ENCODE measurements at places on chromosomes 5 and 9.
A peak's percentile ranks its signal among the peaks of the same experiment; 100 is the strongest.

GRCh38 chr9:96441798-96442445 lies 8.0 kb upstream of the HABP4 start:
- DNase-seq: no peak

DNA sequence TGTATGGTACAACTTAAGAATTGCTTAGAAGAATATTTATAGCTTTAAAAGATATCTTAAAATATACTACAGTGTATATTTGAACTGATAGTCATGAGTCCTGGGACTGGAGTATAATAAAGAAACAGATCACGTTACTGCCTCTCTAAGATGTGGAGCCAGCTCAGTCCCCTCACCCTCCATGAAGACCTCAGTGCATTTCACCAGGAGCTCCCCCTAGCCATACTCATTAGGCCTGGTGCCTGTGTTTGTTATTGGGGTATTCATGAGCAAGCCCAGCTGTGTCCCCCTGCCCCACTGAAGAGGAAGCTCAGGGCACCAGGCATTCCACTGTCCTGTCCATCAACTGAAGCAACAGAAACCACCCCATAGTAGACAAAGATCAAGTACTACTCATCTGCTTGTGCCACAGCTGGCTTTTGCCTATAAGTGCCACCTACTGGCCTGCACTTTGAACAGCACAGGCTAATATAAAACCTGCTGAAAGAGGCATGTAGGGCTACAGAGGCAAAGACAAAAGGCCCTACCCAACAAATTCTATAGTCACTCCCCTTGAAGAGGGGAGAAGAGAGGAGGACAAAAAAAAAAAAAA lies 850.2 kb upstream of the NUDT12 start:
- no peak for DNase-seq

DNA sequence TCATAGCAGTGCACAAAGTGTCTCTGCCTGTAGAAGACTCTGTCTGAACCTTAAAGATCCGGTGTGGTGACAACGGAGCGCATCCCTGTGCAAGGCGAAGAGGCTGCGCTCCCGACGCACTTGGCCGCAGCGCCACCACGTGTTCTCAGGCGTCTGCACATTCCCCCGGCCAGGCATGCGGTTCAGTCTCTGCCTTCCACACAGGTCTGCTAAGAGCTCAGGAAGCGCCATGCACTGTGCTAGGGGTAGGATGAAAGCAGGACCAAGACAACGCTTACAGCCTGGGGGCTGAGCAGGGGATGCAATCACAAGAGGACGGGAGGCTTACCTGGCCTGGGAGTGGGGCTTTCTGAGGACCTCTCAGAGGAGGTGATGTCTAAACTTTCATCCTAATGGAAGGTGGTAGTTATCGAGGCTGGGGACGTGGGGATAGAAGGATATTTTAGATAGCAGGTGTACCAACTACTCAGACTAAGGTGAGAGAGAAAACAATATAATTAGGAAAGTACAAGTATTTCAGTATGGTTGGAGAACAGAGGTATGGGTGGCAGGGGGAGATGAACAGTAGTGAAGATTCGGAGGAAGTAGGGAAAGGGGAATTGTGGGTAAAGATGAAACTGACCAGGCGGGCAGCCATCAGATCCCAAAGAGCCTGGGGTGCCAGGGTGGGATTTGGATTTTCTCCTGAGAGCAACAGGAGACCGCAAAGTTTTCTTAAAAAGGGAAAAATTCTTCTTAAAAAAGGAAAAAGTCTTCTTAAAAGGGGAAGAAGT lies 13.3 kb downstream of the CAPSL start:
- peak; percentile 87 for DNase-seq

GRCh38 chr5:112005623-112005930 lies 248.6 kb upstream of the NREP start:
- no peak for DNase-seq

- DNase-seq: no peak
Measured at GRCh38 chr5:33662722-33663427, 222.1 kb downstream of the TARS1 start.

DNA sequence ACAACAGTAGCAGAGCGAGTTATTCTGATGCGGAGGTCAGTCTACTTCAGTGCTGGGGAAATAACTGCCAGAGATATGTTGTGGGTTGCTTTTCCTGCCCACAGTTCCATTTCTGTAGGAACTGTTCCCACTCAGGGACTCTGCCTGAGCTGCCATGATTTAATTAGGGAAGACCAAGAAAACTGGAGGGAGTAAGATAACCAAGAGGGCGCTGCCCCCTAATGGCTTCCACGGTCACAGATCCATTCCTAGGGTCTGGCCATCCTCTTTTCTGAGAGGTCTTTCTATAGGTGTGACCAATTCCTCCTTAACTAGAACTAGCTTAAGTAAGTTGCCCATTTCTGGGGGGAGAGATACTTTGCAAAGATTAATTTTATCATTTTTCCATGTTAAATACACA lies 125.9 kb downstream of the APBA1 start:
- DNase-seq: no peak

DNA sequence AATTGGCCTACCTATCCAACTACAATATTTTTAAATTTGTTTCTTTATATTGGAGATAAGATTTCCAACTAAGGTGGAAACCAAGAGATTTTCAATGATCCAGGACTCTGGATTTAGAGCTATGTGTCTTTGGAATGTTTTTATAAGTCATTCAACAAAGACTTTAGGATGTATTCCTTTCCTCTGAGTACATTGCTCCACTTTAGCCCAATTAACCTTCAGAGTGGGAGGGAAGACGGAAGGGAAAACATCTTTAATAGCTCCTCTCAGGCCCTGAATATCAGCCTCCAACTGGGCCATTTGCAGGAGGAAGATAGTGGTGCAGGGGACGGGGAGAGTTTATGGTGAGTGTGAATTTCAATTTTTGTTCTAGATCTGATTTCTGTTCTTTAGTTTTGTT lies 239.2 kb downstream of the PIK3R1 start:
- DNase-seq: no peak

DNA sequence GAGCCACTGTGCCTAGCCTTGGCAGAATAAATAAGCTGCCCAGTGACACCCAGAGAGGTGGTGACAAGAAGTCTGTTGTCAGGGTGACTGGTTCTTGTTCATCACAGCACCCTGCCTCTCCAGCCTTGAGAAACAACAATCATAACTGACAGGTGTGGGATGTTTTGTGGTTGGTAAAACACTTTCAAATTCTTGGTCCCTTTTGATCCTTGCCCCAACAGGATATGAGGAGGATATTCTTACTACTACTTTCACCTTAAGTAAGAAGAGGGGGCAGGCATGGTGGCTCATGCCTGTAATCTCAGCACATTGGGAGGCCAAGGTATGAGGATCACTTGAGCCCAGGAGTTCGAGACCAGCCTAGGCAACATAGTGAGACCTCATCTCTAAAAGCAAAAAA lies 14.2 kb upstream of the FRRS1L start:
- peak; percentile 20 for DNase-seq

DNA sequence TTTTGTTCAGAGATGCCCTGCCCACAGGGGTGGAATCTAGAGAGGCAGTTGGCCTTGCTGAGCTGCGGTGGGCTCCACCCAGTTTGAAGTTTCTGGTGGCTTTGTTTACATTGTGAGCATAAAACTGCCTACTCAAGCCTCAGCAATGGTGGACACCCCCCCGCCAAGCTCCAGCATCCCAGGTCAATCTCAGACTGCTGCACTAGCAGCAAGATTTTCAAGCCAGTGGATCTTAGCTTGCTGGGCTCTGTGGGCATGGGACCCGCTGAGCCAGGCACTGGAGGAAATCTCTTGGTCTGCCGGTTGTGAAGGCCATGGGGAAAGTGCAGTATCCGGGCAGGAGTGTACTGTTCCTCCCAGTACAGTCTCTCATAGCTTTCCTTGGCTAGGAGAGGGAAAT lies 55.5 kb downstream of the MINAR2 start:
- DNase-seq: no peak

GRCh38 chr9:34169125-34169524 lies 9.7 kb upstream of the UBAP1 start:
- DNase-seq: no peak

GRCh38 chr9:76135902-76136301 lies 245.4 kb downstream of the PCSK5 start:
- DNase-seq: no peak

Data from stimulated activated CD4-positive, alpha-beta T cell treated with anti-CD3 and anti-CD28 coated beads, Interleukin-4, amount 100 ng/mL, for 1 hour (primary cell).